Fibroblast of lung (primary cell): ENCODE measurements at places on chromosomes 4 and X.

DNA sequence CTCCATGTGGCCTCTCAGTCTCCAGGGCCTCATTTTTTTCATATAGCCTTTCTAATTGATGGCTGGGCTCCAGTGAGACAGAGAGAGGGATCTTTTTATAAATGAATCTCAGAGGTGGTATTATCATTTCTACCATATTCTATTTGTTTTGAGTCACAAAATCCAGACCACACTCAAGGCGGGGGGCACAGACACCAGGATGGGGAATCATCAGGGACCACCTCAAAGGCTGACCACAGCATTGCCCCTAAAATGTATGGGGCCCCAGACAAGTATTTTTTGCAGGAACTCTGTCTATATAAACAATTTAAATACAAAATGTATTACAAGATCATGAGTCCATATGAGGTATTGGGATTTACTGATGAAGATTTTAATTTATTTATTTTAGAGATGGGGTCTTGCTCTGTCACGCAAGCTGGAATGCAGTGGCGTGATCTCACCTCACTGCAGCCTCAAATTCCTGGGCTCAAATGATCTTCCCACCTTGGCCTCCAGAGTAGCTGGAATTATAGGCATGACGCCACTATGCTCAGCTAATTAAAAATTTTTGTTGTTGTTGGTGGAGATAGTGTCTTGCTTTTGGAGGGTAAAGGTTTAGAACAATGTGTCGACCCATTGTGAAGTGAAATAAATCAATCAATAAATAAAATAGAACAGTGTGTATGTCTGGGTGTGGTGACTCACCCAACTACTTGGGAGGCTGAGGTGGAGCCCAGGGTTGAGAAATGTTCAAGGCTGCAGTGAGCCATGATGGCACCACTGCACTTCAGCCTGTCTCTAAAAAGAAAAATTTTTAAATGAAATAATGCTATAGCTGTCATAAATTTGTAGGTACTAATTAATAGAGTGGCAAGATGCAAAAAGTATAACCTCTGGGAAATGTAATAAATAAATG, 29.4 kb downstream of the WDR13 start:
- DNase-seq = no peak

- DNase-seq = no peak
Observed at GRCh38 chr4:174794543-174795094, 34.4 kb downstream of the GLRA3 start.

DNA sequence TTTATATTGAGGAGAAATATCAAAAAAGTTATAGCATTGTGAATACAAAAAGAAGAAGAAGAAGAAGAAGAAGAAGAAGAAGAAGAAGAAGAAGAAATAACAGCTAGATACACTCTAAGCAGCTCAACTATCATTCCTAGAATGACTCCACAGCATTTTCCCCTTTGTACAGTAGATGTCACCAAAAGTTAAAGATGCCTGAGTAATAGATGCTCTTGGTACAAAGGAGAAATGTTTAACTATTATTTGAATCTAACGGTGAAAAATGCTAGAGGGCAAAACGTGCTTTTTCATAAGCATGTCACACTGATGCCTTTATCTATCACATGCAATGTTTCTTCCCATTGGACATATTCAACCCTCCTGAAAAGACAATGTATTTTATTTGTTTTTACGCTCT, 178.4 kb upstream of the GPRIN3 start:
- no peak for DNase-seq

- DNase-seq = no peak
Observed at GRCh38 chr4:185179488-185179887, 24.3 kb downstream of the CFAP97 start.

GRCh38 chr4:88757776-88758175, 60.1 kb upstream of the NAP1L5 start:
- no peak for DNase-seq

- DNase-seq = no peak
Observed at GRCh38 chrX:5928224-5928623, 300.4 kb downstream of the NLGN4X start.

- peak; percentile 60 for DNase-seq
Observed at GRCh38 chr4:41006141-41006540, 208.2 kb downstream of the APBB2 start.

DNA sequence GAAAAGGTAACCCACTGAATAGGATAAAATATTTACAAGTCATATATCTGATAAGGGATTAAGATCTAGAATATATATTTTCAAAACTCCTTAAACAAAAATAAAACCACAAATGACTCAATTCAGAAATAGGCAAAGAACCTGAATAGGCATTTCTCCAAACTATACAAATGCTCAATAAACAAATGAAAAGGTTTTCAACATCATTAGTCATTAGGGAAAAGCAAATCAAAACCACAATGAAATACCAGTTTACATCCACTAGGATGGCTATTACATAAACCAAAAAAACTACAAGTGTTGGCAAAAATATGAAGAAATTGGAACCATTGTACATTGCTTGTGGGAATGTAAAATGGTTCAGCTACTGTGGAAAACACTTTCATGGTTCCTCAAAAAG, 167.0 kb upstream of the GALNT7 start:
- DNase-seq = peak; percentile 89
